ENCODE measurements at places on chromosomes 16 and 17.

DNA sequence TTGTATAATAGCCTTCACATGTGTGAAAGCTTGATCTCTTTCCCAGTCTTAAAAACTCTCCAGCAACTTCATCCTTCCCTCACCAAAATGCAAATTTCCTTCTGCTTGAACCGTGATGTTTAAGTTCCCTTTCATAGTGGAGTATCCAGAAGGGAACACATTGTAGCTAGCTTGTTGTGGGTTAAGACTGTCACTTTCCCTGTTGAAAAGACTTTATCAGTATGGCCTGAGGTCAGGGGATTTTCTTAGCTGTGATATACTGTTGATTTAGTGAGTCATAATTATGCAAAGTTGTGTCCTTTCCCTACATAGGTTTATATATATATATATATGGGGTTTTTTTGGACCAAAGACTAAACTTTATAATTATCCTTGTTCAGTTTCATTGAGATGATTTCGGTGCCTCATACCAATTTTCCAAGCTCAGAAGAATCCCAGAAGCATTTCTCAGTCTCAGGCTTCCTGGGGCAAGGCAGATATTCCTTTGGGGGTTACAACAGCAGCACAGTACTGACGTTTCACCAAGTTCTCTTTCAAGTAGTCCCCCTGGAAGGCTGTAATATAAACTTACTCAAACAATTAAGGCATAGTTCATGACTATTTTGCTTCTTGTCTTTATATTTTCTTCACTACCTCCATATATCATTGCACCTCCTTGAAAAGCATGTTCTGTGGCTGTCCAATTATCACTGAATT is 35.7 kb downstream of the ESRP2 start:
- no peak for DNase-seq

- DNase-seq = no peak
These were observed 4.1 kb downstream of the UBALD2 start for GRCh38 chr17:76268991-76269981.

DNA sequence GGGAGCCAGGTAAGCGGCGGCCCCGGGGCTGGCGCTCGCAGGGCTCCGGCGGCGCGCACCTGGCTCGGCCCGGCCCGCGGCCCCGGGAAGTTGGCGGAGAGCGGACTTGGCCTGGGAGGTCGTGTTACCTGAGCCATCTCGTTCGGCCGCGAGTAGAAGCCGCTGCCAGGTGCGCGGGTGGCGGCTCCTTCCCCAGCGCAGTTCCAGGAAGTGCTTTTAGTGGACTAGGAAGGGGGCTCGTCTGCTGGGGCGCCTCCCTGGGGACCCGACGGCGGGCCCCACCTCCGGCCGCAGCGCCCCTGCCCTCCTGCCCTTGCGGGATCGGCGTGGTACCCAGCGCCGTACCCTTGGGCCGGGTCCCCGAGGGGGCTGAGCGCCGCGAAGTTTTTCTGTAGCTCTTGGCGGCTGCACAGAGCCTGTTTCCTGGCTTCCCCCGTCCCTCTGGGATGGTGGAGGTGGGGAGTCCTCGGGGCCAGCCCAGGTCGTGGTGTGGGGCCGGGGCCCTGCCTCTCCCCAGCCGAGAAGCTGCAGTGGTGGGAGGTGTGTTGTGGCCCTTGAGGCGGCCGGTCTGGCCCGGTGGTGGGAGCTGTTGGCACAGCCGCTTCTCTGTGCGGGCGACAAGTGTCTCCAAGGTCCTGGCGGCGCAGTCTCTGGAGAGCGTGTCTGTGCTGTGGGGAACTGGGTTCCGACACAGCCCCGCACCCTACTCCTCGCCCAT is 96.9 kb downstream of the RAB11FIP4 start:
- no peak for DNase-seq

DNA sequence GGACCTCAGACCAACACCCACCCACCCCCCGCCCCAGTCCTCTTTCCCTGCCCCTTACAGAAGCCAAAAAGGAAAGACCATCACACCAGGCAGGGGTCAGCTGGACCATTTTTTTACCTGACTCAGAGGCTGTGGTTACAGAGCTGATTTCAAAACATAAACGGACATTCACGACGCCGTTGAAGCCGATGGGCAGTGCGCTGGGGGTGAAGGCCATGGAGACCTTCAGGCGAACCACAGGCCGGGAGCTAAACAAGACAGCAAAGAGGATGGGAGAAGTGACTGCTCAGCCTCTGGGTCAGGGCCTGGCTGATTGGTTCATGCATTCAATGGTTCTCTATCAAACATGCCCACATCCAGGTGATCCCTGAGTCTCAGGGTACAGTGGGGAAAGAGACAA is 24.1 kb downstream of the HASPIN start:
- no peak for DNase-seq

DNA sequence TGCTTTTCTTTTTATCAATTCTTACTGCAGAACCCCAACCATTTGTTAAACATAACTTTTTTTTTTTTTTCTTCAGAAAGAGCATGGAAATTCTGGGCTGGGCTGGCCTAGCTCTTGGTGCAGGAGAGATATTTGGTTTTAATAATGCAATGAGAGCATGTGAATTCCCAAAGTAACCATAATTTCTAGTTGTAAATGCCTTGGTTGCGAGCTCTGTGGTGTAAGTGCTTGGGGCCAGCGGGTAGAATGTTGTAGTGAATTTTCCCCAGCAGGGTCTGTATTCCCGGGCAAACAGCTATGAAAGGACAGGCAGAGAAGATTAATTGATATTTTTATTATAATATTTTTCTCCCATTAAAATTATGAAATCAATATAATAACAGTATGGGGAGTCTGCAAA is 465.6 kb downstream of the HS3ST4 start:
- DNase-seq = no peak

GRCh38 chr17:14123619-14124278 is 54.4 kb downstream of the COX10 start:
- DNase-seq = no peak

DNA sequence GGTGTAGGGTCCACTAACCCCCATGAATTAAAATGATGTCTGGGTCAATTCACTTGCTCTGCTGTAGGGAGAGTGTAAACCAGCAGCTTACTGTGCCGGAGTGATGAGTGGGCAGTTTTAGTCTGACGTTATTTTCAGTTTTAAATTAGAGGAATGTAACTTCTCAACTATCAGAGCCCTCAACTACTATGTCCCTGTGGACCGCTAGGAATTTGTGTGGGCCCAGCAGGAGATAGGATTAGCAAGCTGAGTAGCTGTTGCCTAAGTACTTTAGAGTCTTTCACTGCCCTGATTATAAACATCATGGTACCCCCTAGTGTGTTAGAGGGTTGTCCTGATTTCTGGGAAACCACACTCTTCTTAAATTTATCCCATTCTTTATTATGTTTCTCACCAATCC is 11.4 kb downstream of the MARVELD3 start:
- no peak for DNase-seq

DNA sequence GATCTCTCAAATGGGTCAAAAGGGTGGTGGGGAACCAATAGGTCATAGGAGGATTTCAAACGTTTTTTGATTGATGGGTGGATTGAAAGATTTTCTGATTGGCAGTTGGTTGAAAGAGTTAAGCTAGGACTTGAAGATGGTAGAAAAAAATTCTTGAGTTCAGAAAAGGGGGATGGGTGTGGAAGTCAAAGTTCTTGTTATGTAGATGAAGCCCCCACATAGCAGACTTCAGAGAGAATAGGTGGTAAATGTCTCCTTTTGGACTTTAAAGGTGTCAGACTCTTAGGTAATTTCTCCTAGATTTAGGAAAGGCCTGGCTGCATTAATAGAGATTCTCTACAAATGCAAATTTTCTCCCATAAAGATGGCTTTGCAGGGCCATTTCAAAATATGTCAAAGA is 163.3 kb downstream of the HS3ST4 start:
- DNase-seq = no peak
